Muscle of leg (tissue), 16 donors: ENCODE measurements at places on chromosomes 6 and 20.

- no peak for DNase-seq
These were observed 83.9 kb downstream of the SAMD3 start for GRCh38 chr6:130138909-130139242.

GRCh38 chr6:15207923-15208322 lies 37.9 kb upstream of the JARID2 start:
- peak; percentile 10 for DNase-seq

GRCh38 chr20:37365760-37366638 lies 20.1 kb downstream of the SRC start:
- peak; percentile 53 for DNase-seq

DNA sequence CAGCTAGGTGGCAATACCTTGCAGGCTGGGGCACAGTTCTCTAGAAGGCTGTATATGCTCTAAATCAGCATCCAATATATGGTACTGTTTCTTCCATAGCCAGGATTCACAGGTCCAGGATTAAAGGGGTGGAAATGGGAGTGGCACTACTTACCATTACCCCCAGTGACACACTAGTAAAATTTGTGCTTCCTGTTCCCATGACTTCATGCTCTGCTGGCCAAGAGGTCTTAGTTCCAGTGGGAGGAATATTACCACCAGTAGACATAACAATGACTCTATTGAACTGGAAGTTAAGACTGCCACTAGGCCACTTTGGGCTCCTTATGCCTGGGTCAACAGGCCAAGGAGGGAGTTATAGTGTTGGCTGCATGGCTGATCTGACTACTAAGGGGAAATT lies 174.3 kb upstream of the TNFAIP3 start:
- no peak for DNase-seq

DNA sequence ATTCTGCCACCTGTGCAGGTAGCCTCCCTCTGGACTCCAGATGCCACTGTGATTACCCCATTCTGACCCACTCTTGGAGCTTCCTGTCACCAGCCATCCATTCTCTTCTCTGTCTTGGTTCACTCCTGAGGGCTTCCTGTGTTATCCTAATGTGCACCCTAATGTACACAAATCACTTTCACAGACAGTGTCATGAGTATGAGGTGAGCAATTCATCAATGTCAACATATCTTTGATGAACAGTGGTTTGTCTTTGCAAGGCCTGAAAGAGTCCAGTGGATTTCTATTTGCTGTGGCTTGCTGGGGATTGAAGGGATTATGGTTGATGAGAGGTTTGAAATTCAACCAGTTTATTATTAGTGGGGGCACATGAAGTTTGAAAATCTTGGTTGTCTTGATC lies 63.8 kb upstream of the EEF1E1 start:
- DNase-seq: no peak

DNA sequence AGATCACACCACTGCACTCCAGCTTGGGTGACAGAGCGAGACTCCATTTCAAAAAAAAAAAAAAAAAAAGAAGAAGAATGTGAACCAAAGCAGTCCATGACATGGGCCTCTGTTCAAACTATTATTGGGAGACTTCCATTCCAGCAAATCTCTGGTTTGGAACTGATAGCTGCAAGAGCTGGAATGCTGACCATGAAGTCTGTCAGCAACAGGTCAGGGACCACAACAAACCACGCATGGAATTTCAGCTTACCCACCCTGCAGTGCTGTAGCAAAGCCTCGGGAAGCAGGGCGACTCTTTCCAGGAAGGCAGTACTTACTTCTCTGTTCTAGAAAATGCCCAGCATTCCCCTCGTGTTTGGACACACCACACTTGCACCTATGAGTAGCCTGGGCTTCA lies 34.1 kb upstream of the TBC1D7 start:
- DNase-seq: no peak

DNA sequence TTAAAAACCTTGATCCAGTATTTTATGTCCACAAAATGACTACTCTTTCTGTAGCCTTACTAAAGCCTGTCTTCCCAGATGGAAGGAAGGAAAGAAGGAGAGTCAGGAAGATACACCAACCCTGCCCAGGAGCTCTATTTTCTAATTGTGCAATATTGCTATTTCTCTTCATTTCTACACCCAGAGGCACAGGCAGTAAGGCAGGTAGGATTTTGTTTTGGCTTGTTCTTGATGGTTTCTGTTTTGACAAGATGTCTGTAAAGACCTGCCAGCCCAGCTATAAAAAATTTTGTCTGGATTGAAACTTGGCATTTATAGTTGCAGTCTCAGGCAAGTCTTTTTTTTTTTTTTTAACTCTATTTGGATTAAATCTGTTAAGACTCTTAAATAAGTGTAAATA lies 587.5 kb upstream of the ARID1B start:
- no peak for DNase-seq

DNA sequence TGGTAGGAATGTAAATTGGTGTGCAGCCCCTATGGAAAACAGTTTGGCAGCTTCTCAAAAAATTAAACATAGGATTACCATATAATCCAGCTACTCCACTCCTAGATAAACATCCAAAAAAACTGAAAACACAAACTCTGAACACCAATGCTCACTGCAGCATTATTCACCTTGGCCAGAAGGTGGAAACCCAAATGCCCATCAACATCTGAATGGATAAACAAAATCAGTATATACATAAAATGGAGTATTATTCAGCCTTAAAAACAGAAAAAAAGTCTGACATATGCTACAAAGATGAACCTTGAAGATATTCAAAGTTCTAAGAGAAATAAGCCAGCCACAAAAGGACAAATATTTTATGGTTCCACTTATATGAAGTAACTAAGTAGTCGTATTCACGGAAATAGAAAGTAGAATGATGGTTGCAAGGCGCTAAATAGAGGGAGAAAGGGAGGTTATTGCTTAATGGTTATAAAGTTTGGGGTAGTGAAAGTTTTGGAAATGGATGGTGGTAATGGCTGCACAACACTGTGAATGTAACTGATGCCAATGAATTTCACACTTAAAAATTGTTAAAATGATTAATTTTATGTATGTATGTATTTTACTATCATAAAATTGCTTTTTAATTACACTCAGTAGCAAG lies 4.0 kb downstream of the PHF10 start:
- DNase-seq: no peak

DNA sequence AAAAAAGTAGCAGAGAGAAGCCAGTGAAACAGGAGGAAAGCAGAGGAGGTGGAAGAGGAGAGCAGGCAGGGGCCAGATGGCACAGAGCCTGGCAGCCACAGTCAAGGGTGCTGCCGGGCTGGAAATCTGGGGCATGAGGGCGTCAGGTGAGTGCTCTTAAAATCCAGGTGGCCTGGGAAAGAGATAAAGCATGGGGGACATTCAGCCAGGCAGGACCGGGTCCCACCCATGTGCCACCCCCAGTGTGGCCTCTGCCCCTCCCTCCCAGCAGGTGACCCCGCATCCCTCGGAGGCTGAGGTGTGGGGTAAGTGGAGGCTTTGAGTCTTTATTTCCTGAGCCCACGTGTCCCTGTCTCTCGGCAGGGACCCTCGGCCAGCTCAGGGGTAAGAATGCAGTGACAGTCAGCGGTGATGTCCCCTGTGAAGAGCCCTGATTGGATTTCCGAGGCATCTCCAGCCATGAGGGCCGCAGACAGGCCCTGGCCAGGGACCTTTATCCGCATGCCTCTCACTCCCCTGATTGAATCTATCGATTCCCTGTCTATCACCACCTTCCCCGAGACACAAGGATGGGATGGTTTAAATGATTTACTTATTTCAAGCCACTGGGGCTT lies 33.8 kb upstream of the SULF2 start:
- DNase-seq: no peak

DNA sequence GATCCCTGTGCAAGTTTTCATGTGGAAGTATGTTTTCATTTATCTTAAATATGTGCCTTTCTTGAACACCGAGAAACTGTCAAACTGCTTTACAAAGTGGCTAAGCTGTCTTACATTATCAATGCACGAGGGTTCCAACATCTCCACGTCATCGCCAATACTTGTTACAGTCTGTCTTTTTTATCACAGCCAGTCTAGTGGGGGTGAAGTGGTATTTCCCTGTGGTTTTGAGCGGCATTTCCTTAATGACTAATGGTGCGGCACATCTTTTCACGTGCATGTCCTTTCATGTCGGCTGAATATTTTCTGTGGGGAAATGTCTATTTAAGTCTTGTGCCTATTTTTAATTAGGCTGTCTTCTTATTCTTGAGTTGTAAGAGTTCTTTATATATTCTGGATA lies 280.4 kb downstream of the FOXC1 start:
- DNase-seq: no peak

DNA sequence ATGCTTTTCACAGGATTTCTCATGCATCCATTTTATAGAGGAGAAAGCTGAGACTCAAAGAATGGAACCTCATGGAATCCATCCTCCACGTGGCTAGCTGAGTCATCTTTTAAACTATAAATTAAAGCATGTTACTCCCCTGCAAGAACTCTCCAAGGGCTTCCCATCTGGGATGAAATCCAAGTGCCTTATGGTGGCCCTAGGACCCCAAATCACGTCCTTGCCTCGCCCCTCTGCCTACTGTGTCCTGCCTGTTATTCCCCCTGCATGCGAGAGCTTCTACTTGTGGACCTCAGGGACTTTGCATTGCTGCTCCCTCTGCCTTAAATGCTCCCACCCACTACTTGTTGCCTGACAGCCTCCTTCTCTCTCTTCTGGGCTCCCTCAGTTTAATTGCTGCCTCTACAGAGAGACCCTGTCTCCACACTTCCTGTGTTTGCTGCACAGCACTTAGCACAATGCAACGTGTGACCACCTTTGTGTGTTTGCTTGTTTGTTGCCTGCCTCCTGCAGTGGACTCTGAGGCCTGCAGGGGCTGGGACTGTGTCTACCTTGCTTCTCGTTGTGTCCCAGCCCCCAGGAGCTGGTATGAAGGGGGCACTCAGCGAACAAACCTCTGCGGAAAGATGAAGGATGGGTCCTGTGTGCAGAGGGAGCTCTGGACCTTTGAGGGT lies 39.4 kb downstream of the TOX2 start:
- DNase-seq: no peak

GRCh38 chr6:36442103-36442670 lies 467 bp downstream of the PXT1 start:
- no peak for DNase-seq

GRCh38 chr6:167157863-167158262 lies at the start of gene GPR31:
Gene GPR31, minus strand, starts transcription at chr6:167157980. Its CDS starts 149 bp downstream, at chr6:167157831.
- no peak for DNase-seq

GRCh38 chr20:64265201-64265600 lies 9.7 kb downstream of the PCMTD2 start:
- DNase-seq: no peak

DNA sequence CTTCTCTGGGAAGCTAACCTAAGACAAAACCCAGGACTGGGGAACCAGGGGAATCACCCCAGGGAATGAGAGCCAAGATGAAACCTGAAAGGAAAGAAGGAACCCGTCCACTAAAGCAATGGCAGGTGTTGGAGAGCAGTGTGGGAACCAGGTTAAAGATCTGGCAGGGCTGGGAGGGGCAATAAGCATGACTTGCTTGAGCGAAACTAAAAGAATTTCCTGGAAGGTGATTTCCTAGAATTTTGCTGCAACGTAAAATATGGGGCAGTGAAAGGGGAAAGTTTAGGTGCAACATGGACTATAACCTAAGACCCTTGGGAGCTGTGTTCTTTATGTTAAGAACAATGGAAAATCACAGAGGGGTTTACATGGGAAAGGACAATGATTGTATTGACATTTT lies 126.2 kb upstream of the SSTR4 start:
- no peak for DNase-seq

DNA sequence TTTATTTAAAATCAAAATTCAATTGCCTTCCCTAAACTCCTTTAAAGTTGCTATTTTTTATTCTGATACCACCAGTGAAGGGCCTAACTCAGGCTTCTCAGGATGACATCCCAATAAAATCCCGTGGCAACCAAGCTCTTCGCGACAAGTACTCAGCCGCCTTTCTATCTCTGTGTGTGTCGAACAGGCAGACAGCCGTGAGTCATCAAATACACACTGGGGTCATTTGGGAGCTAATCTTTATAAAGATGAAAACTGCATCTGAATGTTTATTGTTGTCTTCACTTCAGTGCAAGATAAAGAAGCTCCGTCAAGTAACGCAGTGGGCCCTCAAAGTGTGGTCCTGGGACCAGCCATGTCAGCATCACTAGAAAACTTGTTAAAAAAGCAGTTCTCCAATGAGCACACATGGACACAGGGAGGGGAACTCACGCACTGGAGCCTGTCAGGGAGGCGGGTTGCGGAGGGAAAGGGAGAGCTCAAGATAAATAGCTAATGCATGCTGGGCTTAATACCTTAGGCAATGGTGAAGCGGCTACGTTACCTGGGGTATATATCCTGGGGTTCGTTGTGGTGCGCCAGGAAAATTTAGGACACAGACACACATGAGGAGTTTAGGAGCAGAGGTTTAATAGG lies 119.3 kb downstream of the RNF144B start:
- no peak for DNase-seq

- DNase-seq: no peak
These were observed 16.8 kb downstream of the TPD52L1 start for GRCh38 chr6:125170376-125170775.

- DNase-seq: peak; percentile 85
These were observed 13.2 kb downstream of the SYTL3 start for GRCh38 chr6:158662954-158663624.

DNA sequence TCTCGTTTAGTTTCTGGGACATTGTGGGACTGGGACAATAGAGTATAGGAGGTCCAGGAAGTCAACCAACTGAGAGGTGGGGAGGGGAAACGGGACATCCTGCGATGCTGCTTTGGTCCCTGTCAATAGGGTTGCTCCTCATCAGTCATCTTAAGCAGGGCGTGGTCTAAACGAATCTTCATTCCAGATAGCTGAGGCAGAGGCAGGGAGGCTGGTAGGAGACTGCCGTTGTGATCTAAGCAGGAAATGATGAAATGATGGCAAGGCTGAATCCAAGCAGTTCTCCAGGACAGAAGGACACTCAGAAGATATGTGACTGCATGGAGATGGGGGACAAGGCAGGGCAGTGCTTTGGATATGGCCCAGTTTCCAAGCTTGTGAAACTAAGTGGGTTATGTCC lies 953.4 kb downstream of the KIF16B start:
- DNase-seq: no peak

DNA sequence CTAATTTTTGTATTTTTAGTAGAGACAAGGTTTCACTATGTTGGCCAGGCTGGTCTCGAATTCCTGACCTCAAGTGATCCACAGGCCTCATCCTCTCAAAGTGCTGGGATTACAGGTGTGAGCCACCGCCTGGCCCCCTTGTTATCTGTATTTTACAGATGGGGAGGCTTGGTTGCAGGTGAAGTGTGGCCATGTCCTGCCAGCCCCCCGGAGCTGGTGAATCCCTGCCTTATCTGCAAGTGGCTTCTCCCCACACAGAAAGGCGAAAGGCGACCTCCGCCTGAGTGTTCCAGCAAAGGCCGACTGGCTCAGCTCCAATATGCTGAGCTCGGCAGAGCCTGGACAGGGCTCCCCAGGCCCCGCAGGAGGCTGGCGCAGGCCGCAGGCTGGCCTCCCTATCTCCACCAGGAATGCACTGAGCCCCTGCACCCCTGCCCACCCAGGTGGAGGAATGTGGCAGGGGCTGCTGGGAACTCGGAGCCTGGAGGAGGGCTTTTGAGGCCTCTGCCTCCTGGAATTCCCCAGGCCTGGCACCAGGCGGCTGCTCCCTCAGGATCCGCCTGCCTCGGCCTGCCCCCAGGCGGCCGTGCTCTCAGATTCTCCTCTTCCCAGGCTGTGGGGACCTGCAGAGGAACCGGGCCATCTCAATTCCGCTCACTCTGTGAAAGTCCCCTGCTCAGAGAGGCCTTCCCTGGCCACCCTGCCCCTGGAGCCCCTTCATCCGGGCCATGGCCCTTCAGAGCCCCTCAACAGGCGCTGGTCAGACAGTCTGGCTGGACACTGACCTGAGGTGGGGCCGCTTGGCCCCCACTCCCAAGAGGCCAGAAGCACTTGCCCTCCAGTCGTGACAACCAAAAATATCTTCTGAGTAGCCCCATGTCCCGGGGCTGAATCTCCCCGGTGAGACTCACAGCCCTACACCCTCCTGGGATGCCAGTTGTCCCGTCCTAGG lies 9.3 kb upstream of the LAMA5 start:
- peak; percentile 67 for DNase-seq
